Stimulated activated CD8-positive, alpha-beta memory T cell treated with anti-CD3 and anti-CD28 coated beads, Interleukin-4, amount 100 ng/mL, for 1 hour (primary cell): ENCODE measurements at places on chromosomes 5 and 9.

DNA sequence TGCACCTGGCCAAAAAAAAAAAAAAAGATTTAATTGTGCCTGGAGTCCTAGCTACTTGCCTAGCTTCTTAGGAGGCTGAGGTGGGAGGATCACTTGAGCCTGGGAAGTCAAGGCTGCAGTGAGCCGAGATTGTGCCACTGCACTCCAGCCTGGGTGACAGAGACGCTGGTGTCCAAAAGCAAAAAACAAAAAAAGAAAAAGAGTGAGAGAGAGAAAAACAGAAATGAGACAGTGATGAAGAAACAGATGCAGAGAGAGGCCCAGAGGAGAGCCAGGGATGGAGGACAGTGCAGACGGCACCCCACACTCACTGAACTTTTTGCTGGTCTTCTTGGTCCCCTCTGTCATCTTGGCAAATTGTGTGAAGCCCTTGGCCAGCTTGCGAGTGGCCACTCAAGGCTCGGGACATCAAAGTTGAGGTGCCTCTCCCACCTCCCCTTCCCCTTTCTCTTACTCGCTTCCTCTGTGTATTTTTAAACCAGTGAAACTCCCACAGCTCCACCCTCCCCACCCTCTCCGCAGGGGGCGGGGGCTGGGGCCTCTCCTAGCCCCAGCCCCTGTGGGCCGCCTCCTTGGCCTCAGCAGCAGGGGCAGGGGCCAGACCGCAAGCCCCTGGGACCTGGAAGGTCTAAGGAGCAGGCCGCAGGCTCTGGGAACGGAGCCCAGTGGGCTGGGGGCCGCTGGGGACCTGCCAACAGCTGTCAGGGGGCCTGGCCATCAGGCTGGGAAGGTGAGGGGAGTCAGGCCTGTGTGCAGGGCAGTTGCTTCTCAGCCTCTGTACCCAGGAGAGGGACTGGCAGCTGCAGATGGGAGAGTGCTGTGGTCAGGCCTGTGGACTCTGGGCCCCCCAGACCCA is at the start of gene SH2D3C:
Gene SH2D3C, minus strand, starts transcription at position 387 of the 856 bp plus-strand sequence. Its CDS starts 39 bp downstream, at position 348.
- DNase-seq = no peak

DNA sequence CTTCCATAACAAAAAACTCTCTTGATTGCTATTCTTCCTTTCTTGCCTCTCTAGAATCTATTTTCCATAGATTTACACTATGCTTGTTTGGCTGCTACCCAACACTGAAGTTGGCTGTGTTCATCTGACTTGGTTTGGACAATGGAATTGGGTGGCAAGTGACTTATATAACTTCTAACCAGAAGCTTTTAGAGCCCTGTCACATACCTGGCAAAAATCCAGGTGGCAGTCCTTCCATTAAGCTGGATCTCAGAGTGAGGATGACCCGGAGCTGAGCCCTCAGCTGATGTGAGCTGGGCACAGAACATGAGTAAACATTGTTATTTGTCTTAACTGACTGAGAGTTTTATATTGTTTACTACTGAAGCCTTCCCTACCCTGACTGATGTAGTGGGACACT is 225.7 kb downstream of the TLR4 start:
- no peak for DNase-seq

DNA sequence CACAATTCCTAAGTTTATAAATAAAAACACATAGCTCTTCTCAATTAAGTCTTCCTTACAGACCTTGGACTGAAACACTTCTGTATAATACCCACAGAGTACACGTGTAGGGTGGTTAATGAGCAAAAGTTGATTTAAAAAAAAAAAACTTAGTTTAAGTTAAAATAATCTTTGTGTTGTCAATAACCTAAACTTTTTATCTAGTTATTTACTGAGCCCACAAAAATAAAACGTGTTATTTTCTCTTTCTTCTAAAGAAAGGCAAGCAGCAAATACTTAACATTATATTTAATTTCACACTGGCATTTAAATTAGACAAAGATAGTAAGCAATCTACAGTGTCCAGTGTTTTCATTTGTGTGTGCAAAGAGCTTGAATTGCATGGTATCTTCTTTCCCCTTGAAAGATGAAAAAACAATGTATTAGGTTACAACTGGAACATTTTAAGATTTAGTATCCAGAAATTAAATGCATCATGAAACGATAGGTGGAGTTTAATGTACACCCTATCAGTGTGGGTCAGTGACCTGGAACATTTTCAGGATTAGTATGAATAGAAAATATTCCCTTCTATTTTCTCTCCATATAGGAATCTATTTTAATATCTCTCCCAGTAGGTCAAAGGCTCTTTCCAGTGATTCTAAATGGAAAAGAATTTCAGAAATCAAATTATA is 1014.8 kb downstream of the NR2F1-AS1 start:
- no peak for DNase-seq

DNA sequence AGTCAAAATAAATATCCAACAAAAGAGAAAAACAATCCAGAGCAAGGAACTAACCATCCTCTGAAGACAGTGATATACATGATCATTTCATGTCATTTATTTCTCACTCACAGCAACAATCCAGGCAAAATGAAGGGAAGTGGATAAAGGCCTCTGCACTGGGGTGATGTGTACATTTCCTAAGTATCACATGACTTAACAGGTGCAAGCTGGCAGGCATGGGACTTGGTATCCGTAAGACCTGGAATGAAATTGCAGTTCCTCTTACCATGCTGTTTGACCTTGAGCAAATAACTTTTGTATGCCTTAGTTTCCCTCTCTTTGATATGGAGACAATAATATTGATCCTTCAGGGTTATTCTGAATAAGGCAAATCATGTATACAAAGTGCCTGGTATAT is 77.6 kb downstream of the PRLR start:
- no peak for DNase-seq

DNA sequence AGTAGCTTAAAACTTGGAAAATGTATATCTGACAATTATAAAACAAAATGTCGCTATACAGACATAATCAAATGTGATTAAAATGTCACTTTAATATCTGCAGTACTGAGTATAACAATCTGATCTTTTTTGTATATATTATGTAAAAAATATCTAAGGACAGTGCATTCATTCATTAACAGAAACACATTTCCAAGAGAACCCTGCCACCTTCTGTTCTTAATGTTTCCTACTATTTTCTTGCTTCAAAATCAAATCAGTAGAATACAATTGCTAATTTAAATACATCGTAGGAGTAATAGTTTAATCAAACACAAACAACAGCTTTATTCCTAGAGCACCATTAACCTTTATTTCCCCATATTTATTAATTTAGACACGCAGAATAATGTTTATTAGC is 142.6 kb upstream of the ST8SIA4 start:
- DNase-seq = no peak

DNA sequence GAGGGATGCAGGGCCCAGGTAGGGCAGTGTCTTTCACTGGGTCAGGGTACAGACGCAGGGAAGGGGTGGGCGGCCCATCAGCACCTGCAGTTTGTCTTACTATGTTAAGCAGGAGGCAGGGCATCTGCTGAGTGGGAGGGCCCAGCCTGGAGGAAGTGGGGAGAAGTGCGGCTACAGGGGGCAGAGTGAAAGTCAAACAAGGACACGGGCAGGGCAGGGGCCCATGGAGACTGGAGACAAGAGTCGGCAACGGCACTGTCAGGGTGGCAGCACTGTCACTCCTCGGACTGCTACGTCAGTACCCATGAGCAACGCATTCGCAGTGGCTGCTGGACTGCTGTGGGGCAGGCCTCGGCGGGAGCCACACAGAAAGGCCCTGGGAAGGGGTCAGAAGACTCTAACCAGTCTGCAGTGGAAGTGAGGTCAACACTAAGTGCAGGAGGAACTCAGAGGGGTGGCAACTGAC is 19.7 kb downstream of the CAMSAP1 start:
- no peak for DNase-seq

GRCh38 chr5:123000731-123001130 is 35.8 kb downstream of the PPIC start:
- no peak for DNase-seq

DNA sequence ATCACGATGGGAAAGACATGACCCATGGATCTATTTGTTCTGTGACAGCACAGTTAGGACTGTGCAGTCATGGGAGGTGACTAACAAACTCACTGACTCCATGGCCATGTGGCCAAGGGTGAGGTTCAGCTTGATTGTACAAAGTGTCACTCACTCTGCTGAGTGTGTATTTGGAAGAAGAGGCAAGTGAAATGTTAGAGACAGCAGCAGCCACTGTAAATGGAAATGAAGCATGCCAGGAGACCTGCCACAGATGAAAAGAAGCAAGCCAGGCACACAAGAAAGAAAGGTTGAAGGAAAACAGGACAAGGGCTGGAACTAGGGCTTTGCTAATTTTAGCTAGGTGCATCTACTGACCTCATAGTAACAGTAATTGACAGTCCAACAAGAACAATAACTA is 42.7 kb upstream of the PALM2AKAP2 start:
- DNase-seq = no peak
